COR-L47 (cell line): ENCODE measurements at places on chromosomes 1 and 21.
A peak's percentile ranks its signal among the peaks of the same experiment; 100 is the strongest.

- no peak for DNase-seq
Observed at GRCh38 chr1:39194398-39195051, 10.0 kb upstream of the MACF1 start.

DNA sequence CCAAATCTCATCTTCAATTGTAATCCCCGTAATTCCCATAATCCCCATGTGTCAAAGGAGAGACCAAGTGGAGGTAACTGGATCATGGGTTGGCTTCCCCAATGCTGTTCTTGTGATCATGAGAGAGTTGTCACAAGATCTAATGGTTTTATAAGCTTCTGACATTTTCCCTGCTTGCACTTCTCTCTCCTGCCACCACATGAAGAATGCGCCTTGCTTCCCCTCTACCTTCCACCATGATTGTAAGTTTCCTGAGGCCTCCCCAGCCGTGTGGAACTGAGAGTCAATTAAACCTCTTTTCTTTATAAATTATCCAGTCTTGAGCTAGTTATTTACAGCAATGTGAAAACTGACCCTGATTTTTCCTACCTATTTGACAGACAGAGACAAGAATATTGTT, 162.5 kb upstream of the SYT6 start:
- no peak for DNase-seq

DNA sequence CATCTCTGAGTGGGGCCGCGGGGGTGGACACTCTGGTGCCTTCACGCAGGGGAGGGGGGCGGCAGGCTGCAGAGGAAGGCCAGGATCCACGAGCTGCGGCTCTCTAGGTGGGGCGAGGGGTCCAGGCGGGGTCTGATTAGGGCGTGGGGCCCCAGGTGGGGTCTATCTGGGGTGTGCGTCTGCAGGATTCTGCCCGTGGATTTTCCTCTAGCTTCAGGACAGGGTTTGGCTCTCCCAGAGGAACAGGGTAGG, 6.3 kb downstream of the JMJD4 start:
- DNase-seq = no peak

DNA sequence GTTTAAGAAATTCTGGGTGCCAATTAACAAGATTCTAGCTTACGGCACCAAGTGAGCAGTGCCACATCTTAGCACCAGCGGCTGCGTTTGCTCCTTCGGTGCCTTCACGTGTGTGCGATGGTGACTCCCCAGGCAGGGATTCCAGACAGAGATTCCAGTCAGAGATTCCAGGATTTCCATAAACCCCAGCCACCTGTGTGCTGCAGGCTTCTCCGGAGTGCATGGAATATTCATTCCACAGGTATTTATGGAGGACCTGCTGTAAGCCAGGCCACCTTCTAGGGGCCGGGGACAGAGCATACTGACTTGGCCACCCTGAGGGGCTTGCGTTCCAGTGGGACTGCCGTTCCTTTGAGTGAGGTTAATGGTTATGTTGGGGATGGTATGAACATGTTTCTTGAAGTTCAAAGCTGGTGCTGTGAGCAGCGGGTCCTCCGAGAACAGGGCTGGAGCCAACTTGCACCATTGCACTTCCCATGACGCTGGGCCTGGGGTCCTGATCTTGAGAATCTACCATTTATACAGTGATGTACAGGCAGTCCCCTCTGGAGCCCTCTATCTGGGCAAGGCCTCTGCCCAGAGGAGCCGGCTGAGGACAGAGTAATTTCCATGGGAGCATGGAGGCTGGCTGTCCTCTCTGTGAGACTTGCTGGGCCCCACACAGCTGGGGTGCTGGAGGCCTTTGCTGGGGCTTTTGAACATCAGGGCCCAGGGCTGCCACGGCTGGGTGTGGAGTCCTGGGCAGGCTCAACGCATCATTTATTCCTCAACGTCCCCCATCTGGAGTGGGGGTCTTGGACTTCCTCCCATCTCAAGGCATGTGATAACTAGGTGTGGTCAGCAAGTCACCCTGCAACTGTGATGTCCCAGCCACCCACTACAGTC, 58.8 kb upstream of the AJAP1 start:
- no peak for DNase-seq

- DNase-seq = no peak
Observed at GRCh38 chr1:43256675-43257570, 12.9 kb upstream of the TMEM125 start.

- no peak for DNase-seq
Observed at GRCh38 chr1:23288671-23289070, 55.4 kb downstream of the HNRNPR start.

GRCh38 chr1:160169553-160170399, 18.4 kb downstream of the ATP1A4 start:
- DNase-seq = peak; percentile 84

- DNase-seq = no peak
Observed at GRCh38 chr1:89451011-89451410, 73.6 kb upstream of the LRRC8B start.

- no peak for DNase-seq
Observed at GRCh38 chr1:193524616-193525015, 338.2 kb upstream of the B3GALT2 start.

DNA sequence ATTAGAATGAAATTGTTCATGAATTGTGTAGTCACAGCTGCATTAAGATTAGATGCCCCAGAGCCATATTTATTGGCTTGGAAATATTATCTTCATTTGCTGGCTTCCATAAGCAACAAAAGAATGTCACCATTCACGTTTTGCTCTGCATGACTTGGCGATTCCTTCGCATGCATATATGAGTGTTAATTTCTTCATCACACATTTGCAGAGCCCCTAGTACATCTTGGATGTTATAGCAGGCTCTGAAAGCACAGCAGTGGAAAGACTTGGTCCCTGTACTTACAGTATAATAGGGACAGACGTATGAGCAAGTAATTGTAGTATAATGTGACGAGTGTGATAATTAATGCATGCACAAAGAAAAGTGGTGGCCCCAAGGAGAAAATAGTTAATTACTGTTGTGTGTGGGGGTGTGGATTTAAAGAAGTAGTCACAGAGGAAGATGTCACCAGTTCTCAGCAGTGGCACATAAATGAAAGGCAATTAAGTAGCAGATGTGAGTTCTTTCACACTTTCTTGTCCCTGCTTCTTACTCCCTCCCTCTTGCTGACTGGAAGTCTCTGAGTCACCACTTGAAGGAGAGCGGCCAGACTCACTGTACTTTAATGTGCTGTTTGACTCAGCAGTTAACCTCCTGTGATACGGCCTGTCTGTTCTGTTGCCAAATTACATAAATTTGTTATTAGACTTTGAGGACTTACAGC, 21.0 kb downstream of the S100A10 start:
- no peak for DNase-seq

GRCh38 chr1:221302810-221303209, 423.6 kb downstream of the HLX start:
- DNase-seq = no peak

GRCh38 chr1:67741121-67741520, 56.1 kb downstream of the GADD45A start:
- no peak for DNase-seq
